ENCODE measurements at places on chromosomes 12 and 14. TPM values are rescaled to one million over a fixed set of nuclear protein-coding genes. Genes with fewer than 3 reads are reported as not detected.

DNA sequence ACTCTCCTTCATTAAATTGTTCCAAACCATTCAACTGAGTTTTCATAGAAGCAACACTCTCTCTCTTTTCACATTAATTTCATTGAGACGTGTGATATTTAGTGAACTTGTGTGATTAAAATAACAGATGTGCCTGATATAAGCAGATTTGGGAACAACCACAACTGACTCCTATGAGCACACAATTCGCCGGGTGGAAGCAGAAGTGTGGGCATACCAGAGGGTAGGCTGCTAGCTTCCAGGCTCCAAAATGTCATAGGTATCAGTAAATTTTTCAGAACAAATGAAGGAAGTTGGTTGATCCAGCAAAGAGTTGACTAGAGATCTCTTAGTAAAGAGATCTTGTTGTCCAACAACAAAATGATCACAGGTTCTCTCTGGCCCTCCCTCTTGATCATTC, 429.7 kb downstream of the DPF3 start:
- no peak for DNase-seq

DNA sequence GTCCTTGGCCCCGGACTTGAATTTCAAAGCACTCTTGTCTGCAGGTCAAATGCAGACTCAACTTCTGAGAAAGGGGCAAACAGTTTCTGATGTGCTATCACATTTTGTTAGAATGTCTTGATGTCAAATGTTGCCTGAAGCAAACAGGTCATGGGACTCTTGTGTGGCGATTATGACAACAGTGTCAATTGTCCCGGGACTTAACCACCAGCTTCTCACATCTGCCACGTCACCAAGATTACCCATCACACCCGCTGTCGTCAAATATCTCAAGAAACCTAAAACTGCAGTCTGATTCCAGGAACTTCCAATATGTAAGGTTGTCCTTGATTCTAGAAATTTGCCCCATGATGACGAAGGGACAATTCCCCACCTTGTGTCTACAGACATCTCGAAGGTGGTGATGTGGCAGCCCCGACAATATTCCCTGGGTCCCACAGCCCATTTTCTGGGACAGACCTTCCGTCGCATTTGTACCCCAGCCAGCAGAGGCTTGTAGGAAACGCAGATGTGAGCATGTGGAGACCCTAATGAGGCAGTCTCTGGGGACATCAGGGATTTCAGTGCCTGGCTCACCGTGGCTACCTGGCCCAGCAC, 21.3 kb downstream of the LRTM2 start:
- no peak for DNase-seq

- DNase-seq: no peak
Observed at GRCh38 chr12:39860695-39861094, 241.1 kb upstream of the ABCD2 start.

The NPFF gene
- total RNA-seq: not detected

The CLEC2A gene
- total RNA-seq: not detected
